T-helper 17 cell (primary cell): ENCODE measurements at places on chromosomes 1 and 21.

DNA sequence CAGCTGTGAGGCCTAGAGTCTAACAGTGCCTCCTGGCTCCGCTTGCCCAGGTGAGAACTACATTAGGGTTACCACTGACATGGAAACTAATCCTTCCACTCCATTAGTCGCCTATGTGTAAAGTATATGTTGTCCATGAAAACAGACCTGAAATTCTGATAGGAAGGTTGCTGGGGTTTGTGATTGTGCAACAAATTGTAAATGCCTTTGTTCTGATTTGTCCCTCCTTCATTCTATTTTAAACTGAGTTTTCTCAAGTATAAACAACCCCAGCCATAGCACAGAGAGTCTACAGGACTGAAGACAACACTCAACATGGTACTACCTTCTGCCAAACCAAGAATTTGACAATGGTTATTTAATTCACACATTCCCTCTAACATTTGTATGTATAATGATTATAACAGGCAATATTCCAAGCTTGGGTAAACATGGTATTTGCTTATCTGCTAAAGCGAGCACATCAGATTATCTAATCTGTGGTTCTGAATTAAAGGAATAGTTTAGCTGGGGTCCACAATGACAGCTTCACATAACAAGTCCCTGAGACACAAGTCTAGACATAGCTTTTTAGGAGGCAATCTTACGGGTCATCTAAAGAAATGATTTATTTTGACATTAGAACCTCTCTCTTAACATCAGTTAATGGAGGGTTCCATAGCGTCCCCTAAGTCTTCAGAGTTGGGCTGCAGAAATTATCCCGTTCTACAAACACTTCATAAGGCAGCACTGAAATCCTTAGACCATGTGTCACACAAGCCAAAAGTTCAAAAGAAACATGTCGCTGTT lies 633.0 kb downstream of the SMYD3 start:
- DNase-seq: no peak

GRCh38 chr1:82697965-82698364 lies 897.2 kb downstream of the ADGRL2 start:
- DNase-seq: no peak

- DNase-seq: no peak
Observed at GRCh38 chr1:153099461-153100045, 5.2 kb upstream of the SPRR2E start.

DNA sequence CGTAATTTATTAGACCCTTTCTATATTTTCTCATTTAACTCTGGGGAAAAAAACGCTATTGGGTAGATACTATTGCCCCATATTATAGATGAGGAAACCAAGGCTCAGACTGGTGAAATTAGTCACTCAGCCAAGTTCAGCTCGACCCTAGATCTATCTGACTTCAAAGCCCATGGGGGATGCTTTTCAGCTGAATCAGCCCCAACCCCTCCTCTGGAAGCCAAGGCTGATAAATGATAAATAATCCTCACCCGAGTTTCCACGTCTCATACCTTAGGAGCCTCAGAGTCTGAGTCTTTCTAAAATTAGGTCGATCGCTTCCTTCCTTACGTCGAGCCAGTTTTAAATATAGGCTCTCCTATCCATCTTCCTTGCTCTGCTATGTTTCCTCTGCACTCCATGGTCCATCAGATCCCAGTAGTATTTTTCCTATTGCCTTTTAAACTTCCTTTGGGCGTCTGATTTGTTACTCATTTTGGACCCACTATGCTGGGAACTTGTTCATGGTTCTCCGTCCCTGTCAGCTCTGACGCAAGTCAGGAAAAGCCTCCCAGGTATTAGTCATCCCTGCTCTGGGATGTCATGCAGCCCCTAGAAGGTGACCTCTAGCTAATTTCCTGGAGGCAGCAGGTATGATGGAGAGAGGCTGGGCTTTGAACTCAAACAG lies 122.8 kb downstream of the PLPP3 start:
- no peak for DNase-seq

DNA sequence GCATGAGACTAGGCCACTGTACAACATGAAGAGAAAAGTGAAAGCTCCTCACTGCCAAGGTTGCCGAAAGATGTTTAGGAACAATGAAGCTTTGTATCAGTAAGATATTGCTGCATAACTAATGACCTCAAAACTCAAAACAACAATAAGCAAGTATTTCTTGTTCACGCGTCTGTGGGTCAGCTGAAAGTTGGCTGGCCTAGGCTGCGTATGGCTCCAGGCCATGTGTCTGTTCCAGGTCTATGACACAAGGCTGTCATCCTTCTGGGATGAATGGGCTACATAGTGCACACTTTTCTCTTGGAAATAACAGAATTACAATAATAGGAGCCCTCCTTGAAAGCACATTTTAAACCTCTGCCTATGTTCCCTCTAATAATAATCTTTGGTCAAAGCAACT lies 515.9 kb downstream of the PLPP3 start:
- DNase-seq: no peak

DNA sequence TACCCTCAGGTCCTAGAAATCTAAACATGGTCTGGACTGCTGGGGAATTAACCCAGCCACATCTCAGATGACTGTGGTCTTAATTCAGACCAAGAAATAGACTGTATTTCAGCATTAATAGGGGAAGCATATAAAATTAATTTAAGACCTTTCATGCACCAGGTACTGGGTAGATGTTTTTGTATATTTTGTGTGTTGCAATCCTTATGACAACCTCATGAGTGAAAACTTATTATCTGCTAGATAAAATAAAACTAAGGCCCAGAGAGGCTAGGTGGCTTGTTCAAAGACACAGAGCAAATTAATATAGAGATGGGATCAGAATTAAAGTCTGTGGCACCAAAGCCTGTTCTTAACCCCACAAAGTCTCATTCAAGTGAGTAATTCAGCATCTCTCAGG lies 40.1 kb downstream of the OPTC start:
- no peak for DNase-seq

- DNase-seq: no peak
Observed at GRCh38 chr1:17278996-17279830, 28.8 kb upstream of the PADI4 start.

- no peak for DNase-seq
Observed at GRCh38 chr1:202105571-202106339, 17.0 kb upstream of the GPR37L1 start.

GRCh38 chr21:43345746-43346409 lies 81.1 kb downstream of the SIK1 start:
- no peak for DNase-seq

GRCh38 chr1:197307551-197307950 lies 39.5 kb downstream of the CRB1 start:
- DNase-seq: no peak

GRCh38 chr1:7469255-7469938 lies 301.7 kb upstream of the VAMP3 start:
- DNase-seq: no peak

DNA sequence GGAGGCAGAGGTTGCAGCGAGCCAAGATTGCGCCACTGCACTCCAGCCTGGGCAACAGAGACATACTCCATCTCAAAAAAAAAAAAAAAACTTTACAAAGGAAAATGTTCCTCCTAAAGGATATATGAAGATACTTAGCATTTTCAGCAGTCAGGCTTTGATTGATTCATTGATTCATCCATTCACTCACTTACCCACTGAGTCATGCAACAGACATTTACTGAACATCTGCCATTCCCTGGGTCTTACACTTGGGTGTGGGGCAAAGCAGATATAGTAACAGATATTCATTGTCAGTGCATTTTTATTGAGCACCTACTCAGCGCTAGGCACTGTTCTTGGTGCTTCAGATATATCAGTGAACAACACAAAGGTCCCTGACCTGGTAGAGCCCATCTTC lies 5.6 kb upstream of the LACTBL1 start:
- no peak for DNase-seq

DNA sequence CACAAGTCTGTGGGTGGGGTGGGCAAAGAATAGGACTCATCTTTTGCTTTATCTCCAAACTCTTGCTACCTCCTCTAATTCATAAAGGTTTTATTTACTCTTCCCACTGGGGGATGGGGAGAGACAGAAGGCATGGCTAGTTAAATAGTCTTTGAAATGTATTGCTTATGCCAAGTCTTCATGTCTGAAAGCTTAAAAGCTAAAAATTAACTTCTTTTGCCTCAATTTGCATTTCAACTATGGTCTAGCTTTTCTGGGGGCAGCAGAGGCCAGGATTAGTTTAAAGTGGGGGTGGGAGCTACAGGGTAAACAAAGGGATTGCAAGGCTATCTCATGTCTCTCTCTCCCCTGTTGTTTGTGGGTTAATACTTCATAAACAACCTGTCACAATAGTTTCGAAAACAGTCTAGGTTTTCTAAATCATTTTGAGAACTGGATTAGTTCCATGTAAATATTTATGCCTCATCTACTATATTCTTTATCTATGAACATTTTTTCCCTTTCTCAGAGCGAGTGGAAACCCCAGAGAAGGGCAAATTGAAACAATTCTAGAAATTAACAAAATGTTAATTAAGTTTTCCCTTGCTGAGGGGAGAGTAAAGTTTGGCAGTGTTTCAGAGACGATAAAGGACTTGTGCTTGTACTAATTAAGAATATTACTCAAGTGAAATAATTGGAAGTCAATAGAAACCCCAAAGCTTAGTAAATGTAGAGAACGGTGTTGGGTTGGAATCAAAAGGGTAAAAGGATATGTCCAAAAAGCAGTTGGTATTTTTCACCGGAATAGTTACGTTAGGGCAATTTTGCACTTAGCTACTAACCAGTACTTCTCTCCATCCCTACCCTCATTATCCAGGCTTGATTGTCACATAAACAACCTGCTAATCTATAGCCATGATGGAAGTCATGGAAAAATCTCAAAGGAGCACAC lies 182.2 kb downstream of the GIPC2 start:
- no peak for DNase-seq

- no peak for DNase-seq
Observed at GRCh38 chr1:22831729-22832413, 121.2 kb downstream of the EPHB2 start.

GRCh38 chr1:224259986-224260385 lies 70.0 kb downstream of the NVL start:
- DNase-seq: no peak

DNA sequence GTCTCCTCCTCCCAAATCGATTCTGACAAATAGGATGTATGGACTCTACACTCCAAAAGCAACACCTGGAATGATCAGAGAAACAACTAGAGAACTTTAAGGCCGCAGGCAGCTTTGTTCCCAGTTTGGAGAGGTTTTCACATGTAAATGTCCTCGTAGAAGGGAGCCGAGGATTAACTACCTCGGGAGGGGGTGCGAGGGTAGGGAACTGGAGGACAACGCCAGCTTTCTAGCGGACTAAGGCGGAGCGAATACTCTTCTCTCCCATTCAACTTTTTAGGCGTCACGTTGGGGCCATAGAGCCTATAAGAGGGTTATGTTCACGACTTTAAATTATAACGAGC lies 1.2 kb downstream of the SCAF4 start:
- DNase-seq: no peak

- no peak for DNase-seq
Observed at GRCh38 chr1:29732453-29732852, 496.1 kb downstream of the PTPRU start.

DNA sequence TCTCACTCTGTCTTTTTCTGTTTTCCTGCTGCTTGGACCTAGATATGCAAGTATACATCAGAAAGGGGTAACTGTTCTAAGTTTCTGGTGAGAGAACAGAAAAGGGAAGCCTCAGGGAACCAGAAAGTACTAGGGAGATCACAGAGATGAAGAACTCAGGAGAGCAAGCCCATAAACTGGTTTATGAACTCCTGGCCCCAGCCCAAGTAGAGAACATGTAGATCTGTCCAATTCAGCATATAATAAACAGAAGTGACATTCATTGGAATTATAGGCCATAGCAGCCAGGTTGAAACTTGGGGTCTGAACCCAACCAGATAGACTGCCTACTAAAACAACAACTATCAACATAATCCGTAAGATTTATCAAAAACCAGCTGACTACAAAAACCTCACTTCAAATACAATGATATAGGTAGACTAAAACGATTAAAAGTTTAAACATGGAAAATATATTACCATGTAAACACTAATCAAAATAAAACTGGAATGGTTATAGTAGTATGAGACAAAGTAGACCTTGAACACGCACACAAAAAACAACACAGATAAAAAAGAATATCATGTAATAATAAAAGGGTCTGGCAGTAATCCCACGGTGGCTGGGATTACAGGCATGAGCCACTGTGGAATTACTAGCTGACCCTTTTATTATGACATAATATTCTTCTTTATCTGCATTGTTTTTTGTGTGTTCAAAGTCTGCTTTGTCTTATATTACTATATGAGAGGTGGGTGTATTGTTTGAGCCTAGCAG lies 65.0 kb downstream of the ZSWIM5 start:
- no peak for DNase-seq

DNA sequence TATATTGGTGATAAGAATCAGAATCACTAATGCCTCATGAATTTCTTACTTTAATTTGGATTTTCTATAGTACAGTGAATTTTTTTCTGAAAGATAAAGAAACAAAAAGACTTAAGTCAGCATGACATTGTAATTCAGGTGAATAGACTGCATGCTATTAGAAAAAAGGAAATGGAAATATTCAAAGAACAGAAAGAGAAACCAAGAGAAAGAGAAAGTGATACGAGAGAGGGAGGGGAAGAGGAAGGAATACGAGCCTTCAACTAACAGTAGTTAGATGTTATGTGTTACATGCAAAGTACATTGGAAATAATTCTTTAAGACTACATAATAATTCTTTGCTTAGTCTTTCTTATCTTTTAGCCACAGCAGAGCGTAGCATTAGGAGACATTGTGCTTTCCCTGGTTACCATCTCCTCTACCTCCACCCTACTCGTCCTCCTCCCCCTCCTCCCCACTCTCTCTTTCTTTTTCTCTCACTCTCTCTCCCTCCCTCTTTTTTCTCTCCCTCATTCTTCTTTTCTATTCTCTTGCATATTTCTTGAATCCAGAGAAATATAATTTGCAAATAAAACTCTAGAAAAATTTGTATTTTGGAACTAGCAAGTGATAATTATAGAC lies 46.4 kb upstream of the ADGRL4 start:
- DNase-seq: no peak

DNA sequence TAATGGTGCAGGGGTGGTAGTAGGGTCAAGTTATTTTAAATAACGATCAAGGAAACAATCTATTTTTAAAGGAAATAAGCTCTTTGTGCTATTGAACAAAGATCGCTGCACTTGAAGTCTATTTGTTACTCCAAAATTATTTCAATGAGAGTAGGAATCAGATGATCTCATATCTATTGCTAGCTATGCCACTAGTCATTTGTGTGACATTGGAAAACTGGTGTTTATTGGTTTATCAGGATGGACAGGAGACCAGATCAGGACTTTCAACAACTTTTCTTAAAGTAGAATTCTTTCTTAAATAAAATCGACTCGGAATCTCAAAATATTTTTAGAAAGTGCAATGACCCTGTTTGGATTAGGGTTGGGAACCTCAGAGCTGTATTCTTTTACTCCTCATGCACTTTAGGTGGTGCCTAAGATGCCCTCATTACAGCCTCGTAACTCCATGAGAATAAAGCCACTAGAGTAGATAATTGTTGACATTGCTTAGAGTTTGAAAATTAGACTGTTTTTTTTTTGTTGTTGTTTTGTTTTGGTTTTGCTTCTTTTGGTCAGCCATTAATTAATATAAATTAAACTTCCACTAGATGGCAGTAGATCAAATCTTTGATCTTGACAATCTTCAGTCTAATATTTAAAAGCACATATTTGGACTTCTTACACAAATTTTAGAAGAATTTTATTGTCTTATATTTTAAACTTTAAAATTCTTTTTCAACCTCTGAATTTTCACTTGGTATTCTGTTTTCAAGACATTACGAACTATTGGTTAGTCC lies 352.4 kb downstream of the USP25 start:
- no peak for DNase-seq
